NCI-H524 treated with DMSO at 0.1 percent for 48 hours (cell line): ENCODE measurements at places on chromosomes 7 and 10.

DNA sequence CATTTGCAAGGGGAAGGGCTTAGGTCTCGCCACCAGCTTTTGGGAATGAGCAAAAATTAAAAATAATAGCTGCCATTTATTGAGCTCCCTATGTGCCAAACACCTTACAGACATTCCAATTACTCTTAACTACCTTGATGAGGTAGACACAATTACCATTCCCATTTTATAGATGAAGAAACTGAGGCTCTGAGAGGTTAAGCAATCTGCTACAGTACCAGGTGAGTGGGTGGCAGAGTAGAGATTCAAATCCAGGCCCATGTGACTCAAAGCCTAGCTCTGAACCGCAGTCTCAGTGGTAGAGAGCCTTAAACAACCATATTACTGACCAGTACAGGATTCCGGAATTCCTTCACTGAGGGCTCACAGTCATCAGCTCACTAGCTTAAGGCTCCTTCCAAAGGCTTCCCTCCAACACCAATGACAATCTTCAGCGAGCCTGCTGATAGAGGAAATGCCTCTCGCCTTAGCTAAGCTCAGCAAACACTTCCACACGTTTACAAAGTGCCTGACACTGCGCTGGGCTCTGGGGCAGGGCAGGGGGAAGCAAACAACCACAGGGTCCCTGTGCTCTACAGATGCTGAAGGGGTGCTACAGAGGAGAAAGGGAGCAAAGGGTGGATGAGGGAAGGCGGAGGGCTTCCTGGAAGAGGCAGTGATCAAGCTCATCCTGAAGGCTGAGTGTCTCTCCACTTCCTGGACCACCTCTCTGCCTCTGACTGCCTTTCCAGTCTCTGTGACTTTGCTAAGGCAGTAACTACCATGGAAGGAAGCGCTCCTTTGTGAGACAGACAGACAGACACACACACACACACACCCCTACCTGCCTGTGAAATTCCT is 7.4 kb downstream of the LRRC20 start:
- no peak for DNase-seq

DNA sequence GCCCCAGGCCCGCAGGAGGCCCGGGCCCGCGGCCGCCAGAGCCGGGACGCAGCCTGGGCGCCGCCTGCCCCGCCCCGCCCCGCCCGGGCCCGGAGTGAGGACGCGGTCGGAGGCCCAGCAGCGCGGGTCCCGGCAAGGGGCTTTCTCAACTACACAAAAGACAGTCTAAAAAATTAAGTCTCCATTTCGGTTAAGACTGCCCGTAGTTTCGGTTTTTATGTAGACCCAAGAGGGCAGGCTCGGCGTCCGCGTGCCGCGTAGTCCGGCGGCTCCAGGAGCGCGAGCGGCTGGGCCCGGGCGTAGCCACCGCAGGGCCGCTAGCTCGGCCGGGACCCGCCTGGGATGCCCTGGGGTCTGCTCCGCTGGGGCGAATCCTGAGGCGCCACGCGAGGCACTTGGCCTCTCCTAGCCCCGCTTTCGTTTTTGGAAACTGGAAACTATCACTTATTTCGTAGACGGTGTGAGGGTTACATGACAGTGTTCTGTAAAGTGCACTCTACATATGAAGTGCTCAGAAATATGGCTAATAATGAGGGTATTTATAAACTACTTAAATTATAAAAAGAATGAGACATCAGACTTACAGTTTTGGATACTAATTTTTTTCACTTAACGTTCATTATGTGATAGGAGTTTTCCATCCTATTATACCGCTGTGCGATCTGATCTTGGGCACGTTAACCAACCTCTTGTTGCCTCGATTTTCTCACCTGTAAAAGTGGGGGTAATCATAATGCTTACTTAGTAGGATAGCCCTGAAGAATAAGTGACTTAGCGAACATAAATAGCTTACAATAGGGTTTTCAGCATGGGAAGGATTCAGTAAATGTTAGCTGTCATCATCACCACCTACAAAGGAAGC is 573 bp downstream of the BLVRA start:
- no peak for DNase-seq

DNA sequence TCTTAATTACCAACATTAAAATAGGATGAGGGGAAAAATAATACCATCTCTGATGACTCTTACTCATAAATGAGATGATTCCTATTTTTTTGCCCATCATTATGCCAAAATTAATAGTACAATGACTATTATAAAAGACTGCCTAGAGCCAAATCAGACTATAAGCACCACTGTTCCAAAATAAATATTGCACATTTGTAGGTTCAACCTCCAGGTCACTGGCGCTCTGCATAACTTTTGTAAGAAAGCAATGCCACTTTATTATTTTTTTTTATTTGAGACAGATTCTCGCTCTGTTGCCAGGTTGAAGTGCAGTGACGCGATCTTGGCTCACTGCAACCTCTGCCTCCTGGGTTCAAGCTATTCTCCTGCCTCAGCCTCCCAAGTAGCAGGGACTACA is 142.5 kb upstream of the SP8 start:
- DNase-seq, result no peak

GRCh38 chr7:13032576-13032975 is 345.1 kb downstream of the ARL4A start:
- no peak for DNase-seq

- DNase-seq, result no peak
Measured at GRCh38 chr7:149285603-149286002, 23.6 kb downstream of the ZNF783 start.

DNA sequence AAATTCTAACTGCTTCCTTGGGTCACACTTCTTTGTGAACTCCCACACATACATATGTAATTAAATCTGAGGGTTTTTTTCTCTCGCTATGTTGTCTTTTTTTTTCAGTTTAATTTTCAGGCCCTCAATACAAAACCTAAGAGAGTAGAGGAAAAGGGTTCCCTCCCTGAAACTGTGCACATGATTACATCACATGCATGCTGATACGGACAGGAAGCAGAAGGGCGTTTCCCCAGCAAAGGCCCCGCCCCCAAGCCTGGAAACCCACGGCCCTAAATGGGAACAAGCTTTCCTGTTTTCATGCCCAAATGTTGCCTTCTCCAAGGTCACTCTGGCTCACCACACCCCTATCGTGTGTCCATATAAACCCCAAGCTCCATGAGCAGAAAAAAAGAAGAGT is 115.4 kb downstream of the TEX36 start:
- DNase-seq, result no peak

DNA sequence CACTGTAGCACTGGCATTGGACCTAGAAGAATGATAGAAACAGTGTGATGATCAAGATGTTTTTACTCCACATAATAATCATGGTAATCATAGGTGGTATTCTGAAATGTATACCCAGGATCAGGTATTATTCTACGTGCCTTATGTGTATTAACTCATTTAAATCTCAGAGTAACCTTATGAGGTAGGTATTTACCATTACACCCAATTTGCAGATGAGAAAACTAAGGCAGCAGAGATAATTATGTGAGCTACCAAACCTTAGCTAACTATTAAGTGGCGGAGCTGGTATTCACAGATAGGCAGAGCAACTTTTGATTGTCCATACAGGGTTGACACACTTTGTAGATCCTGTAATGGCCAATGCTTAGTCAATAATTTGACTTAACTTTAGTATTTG is 2.5 kb downstream of the CAMK1D start:
- no peak for DNase-seq

DNA sequence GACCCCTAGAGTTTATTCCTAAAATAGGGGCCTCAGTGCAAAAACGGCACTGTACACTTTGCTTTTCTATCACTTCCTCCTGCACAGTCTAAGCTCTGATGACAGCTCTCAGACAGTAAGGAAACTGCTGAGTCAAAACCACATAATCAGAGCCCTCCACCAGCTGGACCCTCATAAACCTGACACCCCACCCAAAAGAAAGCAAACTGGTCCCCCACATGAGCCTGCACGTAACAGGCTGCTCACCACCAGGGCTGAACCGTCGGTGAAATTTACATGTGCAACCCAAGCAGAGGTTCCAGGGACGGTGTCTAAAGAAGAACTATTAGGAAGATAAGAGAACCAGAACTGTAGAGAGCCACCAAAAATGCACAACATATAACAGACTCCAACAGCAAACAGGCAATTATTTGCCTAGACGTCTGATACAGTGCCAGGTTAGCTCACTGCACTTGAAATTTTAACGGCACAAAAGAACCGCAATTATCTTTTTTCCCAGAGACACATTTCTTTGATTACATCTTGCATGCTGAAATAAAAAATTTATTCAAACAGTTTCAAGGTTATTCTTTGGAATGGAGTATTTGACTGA is 19.6 kb downstream of the SGMS1 start:
- DNase-seq, result no peak

DNA sequence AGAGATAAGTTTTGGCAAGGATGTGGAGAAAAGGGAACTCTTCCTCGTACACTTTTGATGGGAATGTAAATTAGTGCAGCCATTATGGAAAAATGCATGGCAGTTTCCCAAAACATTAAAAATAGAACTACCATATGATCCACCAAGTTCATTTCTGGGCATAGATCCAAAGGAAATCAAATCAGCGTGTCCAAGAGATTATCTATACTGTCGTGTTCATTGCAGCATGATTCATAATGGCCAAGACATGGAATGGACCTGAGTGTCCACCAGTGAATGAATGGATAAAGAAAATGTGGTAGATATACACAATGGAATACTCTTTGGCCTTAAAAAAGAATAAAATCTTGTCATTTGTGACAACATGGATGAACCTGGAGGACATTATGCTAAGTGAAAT is 70.3 kb upstream of the RSU1 start:
- no peak for DNase-seq

GRCh38 chr10:90302758-90303481 is 554.9 kb downstream of the HTR7 start:
- no peak for DNase-seq
